ENCODE measurements at places on chromosomes 2 and 18. TPM values are rescaled to one million over a fixed set of nuclear protein-coding genes. Genes with fewer than 3 reads are reported as not detected.

DNA sequence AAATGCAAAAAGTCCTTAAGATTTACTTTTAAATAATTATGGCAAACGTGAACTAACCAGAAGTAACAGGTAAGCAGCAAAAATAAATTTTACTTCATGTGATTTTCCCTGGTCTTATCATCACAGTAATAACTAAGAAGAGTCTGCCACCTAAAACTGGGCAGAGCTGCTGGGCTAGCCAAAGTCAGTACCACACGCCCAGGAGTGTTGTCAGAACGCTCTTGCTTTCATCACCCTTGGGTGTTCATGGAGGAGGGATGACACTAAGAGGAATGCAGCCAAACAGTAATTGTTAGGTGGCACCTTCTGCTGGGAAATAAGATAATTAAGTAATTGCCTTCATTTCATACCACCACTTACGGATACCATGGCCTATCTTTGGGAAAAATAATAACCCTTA lies 92.0 kb upstream of the NEUROD1 start:
- DNase-seq, result no peak

GRCh38 chr2:68193144-68193543 lies 35.5 kb downstream of the PNO1 start:
- no peak for DNase-seq

DNA sequence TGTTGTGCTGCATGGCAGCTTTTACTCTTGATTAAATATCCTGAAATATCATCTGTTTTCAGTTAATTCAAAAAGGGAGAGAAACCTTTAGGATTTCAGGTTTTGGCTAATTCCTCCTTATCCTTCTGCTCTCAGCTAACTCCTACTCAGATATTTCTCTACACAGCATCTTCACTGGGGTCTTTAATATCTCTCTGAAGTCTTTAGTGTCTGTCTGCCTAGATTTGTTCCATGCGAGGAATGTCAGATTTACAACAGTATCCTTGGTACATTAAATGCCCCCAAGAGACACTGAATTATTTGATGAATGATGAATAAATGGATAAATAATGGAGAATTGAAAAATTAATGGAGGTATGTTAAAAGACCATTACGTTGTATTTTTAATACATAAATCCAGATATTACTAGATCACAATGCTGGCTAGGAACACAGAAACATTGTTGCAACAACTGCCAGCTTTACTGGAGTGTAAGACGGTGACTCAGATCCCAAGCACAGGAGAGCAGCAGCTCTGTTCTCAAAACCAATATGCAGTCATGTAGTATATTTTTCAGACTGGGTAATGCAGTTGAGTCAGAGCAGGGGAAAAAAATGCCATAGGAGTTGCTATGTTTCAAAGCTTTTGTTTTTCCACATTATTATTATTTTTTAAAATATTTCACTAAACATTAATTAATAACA lies 388.0 kb upstream of the SYT4 start:
- no peak for DNase-seq

- no peak for DNase-seq
Observed at GRCh38 chr2:224958873-224959272, 83.4 kb downstream of the DOCK10 start.

GRCh38 chr18:25298853-25299274 lies 53.1 kb downstream of the ZNF521 start:
- no peak for DNase-seq

CAVIN2 gene
- not detected for total RNA-seq

SERPINB10 gene
- total RNA-seq, result not detected

Data from neural crest cell (in vitro differentiated cells).